GM19239 (cell line): ENCODE measurements at places on chromosomes 1 and 21.

- DNase-seq, result no peak
Observed at GRCh38 chr1:21922090-21923013, 14.8 kb downstream of the HSPG2 start.

DNA sequence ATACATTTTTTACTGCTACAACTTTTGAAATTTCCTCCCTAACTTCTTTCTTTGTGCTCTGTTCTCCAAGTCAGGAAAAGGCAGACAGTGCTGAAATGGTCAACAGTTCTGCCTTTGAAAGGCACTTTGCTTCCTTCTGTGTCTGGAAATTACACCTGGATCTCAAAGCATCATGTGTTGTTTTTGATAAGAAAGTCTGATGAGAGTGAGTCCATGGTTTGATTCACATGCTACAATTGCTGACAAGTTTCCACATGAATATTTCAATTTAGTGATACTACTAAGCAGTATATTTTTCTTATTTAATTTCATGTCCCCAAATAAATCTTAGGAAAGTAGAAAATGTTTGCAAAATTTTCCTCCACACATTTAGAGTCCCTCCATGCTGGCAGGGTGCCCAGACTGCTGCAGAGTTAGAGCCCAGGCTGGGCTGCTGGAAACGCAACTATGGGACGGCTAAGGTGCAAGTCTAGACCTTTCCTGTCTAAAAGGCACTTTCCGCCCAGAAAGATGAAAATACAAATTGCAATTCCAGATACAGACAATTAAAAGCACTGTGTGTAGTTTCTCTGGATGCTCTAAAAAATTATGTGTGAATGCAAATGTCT is 96.6 kb upstream of the RUNX1 start:
- DNase-seq, result no peak

DNA sequence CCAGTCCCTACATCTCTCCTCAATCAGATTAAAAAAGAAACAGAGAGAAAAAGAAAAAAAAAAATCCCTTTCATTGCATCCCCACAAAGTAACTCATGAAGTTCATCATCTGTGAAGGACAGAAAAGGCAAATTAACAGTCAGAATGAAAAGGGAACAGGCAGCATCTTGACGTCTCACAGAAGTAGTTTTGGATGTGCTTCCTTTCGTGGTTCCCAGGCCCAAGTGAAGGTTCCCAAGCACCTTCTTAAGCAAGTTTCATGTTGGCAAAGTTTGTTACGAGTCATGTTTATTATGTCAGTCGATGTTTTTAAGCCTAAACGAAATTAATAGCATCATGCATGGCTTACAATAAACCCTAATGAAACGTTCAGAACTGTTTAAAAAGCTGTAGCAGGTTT is 475.2 kb downstream of the SETD4 start:
- DNase-seq, result no peak

- no peak for DNase-seq
Observed at GRCh38 chr1:7335224-7335879, 435.7 kb upstream of the VAMP3 start.

- DNase-seq, result no peak
Observed at GRCh38 chr21:45135868-45136267, 61.5 kb downstream of the ADARB1 start.

GRCh38 chr1:244112636-244113035 is 61.6 kb downstream of the ZBTB18 start:
- no peak for DNase-seq

- DNase-seq, result no peak
Observed at GRCh38 chr1:209417761-209418160, 165.8 kb upstream of the CAMK1G start.

- DNase-seq, result no peak
Observed at GRCh38 chr1:85121744-85122143, 73.4 kb upstream of the MCOLN3 start.

- no peak for DNase-seq
Observed at GRCh38 chr1:3019007-3019515, 2.2 kb upstream of the ACTRT2 start.

DNA sequence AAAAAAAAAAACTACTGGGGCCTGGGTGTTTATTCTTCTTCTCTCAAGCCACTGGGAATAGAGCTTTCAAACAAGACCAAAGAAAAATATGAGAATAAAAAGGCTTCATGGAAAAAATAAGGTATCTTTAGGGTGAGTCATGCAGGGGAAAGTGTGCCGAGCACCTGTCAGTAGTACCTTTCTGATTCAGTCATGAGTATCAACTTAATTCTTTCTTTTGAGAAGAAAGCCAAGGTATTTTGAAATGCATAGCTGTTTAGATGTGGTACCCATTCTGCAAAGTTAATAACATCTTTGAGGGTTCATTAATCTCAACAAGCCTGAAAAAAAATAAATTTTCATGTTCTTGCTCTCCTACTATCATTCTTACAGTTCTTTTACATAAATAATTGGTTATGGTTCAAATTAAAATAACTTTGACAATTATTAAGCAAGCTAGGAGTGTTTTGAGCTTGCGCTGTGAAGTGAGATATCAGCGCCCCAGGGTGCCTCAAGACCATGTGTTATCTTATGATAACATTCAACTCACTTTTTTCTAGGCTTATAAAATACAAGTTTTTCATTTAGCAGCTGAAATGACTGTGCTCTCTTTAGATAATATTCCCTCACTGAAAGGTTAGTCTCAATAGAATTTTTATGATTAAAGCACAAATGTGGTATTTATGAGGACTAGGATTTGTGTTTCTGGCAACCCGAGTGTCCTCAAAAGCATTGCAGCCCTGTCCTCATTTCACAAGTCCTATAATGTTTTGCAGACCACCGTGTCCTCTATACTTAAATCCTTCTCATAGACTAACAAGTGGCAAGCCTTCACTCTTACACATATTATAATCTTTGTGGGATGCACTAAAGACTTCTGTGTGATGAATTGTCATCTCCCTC is 138.6 kb downstream of the SLC44A5 start:
- DNase-seq, result no peak

DNA sequence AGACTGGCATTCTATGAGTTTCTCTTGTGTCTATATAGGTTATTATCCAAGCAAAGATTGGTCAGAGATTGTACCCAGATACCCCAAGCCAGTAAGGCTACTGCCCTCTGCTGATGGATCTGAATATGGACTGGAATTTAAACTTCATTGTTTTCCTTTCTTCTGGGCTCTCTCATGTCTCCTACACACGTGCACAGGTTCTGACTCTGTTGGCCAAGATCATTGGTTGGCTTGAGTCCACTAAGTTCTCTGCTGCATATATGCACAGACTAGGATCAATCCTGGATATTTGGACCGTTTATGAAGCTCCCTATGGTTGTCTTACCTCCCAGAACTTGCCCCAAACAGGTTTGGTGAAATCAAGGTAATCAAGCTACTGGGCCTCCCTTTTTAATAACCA is 69.7 kb downstream of the CC2D1B start:
- peak; percentile 35 for DNase-seq

DNA sequence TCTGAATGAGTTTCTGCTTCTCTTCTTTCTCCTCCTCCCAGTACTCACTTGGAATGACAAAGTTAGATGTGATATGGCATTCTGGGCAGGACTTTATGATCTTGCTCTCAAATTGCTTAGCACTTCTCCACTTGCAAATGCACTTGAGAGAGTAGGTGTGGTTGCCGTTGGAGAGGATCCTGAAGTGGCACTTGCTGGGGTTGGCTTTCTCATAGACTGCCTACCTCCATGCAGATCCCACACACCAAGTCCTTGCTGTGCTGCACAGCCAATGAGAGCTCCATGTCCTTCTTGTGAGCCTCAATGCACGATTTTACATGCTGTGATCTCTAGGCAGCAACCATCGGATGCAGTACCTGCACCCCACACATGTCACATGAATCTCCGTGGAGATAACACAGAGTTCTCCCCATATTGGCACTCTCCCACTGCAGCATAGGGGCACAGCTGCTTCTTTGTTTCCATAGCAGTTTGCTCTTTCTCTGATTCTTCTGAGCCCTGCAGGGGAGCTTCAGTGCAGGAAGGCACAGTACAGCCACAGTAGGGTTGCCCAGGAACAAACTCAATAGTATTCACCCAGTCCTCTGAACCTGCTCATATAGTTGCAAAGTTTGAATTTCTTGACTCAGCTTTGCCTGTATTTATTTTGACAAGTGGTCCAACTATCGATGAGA is 45.2 kb downstream of the ZNF691 start:
- DNase-seq, result no peak

GRCh38 chr1:194176212-194176611 is 989.8 kb upstream of the B3GALT2 start:
- no peak for DNase-seq

GRCh38 chr1:159341736-159342135 is 39.6 kb downstream of the FCER1A start:
- DNase-seq, result no peak

DNA sequence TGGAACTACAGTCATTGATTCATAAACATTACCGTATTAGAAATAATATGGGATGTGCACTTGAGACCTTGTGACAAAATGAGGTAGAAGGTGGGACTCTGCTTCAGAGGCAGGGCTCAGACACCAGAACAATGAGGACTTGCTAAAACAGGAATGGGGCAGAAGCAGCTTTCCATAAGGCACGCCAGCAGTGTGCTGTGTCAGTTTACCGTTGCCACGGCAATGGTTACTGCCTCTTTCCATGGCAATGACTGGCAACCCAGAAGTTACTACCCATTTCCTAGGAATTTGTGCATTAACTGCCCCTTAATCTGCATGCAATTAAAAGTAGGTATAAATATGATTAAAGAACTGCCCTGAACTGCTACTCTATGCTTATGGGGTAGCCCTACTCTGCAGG is 169.0 kb downstream of the CHRM3 start:
- DNase-seq, result no peak

DNA sequence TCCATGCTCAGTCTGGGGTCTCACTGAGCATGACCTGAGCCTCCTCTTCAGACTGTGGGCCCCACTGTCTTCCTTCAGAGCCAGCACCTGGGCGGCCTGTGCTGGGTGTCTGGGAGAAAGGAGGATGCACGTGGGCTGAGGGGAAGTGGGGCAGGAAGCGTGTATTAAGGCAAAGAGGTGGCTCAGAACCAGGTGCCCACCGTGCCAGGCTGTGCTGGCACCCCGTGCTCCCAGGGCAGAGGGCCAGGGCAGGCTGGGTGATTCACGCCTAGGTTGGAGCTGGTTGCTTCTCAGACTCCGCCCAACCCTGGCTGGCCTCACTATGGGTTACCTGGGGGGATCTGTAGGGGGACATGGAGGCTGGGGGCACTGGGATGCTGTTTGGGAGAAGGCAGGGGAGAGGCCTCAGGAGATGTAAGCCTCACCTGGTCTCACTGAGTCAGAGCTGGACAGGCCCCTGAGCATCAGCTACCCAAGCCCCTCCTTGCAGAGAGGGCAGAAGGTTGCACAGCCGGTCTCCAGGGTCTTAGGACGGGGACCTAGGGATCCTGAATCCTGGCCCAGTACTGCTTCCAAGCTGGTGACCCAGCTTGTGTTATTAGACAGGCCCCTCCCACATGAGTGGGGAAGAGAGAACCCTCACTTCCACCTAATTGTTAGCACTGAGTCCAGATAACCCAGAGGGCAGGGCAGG is 18.6 kb upstream of the PADI1 start:
- no peak for DNase-seq

DNA sequence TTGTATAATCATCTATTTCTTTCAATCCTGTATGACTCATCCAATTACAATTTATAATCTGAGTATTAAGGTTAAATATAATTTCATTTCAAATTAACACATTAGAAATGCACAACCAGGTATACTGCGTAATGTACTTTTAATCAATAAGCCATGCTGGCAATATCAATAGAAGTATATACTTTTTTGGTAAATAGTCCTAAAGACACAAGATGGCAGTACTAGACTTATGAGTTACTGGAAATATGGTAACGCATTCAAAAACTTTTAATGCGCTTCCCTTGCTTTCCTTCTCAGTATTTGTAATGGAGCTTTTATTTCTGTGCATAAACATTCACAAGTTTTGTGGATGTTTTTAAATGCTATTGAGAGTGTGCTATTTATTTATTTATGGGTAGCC is 1162.0 kb upstream of the TMPRSS15 start:
- no peak for DNase-seq

DNA sequence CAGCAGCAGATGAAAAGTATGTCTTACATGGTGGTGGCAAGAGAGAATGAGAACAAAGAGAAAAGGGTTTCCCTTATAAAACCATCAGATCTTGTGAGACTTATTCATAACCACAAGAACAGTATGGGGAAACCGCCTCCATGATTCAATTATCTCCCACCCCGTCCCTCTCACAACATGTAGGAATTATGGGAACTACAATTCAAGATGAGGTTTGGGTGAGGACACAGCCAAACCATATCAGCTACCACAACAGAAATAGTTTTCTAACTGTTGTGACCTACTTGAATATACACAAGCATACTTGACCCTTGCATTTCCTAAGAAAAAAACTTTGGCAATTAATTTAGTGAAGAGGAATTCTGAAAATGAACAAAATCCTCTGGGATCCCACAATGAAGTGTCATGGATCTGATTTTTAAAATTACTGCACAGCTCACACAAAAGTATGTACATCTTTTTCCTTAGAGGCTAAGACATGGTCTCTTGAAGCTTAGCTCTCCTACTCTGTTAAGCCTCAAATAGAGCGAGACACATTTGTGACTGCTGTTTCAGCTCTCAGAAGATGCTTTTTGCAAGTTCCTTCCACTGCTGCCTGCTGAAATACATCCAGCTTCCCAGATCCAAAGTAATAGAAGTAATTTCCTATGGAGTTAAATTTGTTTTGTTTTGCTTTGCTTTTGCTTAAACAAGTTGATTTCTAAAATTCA is 265.8 kb downstream of the DPYD start:
- no peak for DNase-seq

GRCh38 chr1:175402336-175402735 is 209.8 kb upstream of the KIAA0040 start:
- no peak for DNase-seq

- DNase-seq, result no peak
Observed at GRCh38 chr1:29695036-29695435, 458.7 kb downstream of the PTPRU start.

DNA sequence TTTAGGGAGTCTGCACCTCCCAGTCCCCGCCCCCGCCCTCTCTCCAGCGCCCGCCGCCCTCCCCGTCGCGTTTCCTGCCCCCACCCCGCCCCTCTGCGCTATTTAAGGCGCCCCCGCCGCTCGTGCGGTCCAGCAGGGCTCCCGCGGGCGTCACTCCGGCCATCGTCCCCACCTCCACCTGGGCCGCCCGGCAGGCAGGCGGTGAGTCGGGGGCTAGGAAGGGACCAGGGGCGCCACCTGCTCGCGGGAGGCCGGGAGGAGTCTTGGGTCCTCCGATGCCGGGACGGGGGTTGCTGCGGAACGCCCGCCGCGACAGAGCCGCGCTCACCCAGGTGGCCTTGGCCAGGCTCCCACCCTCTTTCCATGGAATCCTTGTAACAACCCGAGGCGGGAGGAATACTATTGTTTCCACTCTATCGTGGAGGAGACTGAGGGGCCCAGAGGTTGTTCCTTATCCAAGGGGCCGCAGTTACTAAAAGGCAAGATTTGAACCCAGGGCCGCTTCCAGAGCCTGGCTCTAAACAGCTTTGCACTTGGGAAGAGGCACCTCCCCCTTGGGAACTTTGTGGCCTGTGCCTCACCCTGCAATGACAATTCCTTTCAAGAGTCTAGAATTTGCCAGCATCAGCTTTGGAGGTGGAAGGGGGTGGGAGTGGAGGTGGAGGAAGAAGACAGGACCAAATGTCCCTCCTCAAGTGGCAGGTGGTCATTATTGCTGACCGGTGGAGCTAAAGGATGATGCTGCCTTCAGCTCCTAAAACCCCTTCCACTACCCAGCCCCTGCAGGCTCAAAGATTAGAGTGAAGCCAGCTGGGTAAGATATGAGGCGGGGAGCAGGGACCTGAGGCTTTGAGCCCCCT is at the start of gene GJA4:
GJA4 (plus strand) TSS at position 132 of the 860 bp plus-strand sequence. CDS start 1,215 bp downstream, outside the sequence.
- no peak for DNase-seq
